LNCaP clone FGC (cell line): ENCODE measurements at places on chromosomes 7 and 10.
A peak's percentile ranks its signal among the peaks of the same experiment; 100 is the strongest.

DNA sequence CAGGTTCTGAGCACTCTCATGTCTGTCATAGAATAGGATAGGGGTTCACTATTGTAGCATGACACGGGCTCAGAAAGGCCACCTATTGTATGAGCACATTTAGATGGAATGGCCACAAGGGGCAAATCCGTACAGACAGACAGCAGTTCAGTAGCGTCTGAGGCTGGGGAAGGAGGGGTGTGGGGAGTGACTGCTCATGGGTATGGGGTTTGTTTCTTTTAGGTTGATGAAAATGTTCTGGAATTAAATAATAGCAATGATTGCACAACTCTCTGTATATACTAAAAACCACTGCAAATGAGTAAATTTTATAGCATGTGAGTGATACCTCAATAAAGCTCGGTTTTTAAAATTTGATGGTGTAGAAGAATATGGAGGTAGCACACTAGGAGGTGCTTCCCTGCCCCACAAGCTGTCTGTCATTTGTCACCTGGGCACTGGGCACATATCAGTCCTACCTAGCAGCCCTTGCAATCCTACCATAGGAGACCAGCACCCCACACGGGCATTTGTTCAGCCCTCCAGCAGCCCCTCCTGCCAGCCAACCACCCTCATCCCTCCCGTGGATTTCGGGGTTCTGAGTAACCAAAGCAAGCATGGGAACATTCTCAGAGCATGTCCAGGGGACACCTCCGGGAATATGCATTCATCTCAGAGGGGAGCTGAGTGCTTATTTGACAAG is 35.2 kb downstream of the KCNMA1 start:
- DNase-seq, result no peak

DNA sequence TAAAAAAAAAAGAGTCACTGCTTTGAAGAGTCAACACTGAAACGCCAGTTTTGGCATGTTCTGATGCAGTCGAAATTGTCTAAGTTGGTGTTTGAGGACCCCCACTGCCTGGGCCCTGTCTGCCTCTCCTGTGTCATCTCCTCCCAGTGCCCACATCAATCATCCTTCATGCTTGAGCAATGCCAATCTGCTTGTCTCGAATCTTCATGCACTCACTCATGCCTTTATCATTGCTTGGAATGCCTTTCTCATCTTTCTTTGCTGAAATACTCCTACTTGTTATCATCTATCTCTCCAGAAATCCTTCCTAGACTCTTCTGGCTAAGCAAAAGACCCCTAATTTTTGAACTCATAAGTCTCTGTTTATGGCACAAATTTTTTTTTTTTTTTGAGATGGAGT is 42.1 kb upstream of the PLPP4 start:
- no peak for DNase-seq

DNA sequence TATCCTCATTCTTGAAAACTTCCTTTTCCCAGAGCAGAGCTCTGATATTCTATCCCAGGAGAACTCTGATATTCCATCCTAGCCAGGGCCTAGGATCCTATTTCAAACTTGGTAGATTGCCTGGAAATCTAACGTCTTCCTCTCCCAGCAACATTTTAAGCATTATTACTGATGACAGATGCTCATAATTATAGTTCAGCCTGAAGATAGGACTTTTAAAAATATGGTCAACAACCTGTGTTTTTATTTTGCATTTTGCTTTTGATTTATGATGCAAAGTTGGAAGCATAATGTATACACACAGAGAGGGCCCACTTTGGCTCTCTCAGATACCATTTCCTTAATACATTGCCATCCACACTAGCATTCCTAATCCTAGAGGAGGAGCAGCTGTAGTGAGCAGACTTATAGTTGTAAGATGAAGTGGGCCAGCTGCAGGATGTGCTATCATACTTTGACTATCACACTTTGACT is 457.4 kb upstream of the TPK1 start:
- no peak for DNase-seq

DNA sequence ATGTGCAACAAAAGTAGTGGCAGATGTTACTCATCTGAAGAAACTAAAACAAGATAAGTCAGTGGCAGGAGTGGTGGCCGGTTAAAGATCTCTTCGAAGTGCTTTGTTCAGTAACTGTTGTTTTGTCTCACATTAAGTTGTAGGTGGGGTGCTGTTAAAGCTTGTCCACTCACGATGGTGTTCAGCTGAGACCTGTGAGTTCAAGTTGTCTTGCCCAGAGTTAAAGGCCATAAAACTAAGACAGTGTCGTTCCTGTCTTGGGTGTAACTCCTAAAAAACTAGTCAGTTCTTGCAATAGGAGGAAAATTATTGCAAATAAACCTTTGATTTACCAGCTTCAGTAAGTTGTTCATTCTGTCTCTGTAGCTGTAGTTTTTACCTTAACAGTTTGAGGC is 857 bp upstream of the FOXP2 start:
- DNase-seq, result no peak

DNA sequence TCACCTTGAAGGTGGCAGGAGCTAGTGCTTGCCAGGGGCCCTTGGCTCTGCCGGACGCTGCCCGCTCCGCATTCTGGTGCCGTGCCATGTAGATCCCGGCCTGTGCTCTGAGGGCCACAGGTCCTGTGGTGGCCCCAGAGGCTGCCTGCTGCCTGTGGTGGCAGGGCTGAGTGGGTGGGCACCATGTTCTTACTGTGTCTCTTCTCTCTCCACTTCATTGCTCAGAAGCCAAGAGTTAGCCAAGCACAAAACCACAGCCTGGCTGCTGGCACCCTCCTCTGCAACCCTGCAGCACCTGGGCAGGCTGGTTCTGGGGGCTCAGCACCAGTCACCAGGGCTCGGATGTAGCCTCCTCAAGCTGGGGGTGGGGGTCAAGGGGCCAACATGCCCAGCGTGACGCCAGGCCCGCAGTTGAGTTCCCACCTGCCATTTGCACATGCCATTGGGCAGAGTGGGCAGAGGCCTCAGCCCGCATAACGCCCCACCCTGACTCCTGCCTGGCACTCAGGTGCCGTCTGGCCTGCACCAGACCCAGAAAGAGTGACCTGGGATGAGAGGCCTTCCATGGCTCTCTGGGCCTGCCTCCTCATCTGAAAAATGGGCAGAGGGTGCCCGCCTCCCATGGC is 16.3 kb downstream of the ZMIZ1 start:
- no peak for DNase-seq

- no peak for DNase-seq
Observed at GRCh38 chr7:103824251-103824650, 165.2 kb downstream of the RELN start.

- DNase-seq, result no peak
Observed at GRCh38 chr10:22226599-22226998, 8.8 kb upstream of the EBLN1 start.

DNA sequence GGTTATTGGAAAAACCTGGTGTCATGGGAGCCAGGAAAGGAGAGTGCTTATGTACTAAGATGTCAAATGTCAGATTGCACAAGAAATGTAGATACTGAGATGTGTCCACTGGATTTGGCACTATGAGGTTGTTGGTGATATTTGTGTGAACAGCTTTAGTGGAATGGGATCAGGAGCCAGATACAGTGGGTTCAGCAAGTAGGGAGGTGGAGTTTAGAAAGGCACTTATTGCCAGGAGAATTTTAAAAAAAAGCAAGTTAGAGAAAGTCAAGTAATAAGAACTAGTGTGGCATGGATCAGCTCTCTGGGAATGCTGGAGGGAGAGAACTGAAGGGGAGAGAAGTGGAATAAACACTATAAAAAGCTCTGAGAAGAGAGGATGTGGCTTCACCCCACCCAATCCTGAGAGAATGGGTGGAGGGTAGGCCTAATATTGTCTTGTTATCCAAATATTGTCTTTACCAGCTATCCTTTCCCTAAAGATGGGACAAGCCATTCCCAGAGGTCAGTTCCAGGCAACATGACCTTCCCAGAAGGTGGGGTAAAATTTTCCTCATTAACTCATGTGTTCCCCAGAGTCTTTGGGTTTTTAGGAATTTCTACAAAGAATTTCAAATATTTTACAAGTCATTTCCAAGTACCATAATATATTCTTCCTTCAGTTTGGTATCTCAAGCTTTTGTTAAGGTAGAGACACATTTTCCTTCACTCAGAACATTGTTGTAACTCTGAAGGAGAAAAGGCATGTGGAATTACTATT is 42.3 kb downstream of the ENTPD1 start:
- DNase-seq, result no peak

DNA sequence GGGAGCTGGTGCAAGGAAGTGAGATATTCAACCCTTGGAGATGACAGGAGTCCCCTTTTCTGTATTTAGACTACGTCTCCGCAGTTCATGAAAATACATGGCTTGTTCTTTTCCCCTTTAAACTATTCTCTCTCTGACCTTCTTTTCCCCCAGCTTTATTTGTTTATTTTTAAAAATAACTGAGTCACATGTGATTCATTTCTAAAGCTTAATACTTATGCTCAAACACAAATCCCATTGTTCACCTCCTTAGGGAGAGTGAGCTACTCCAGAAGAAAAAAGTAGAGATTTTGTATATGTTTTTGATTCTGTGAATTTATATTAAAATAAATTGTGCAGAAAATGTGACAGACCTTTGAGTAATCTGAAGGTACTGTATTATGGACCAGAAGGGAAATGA is 35.9 kb upstream of the FZD1 start:
- DNase-seq, result no peak

- DNase-seq, result no peak
Observed at GRCh38 chr7:42068554-42069280, 168.3 kb downstream of the GLI3 start.

- DNase-seq, result peak; percentile 47
Observed at GRCh38 chr10:130045091-130045652, 65.5 kb downstream of the C10orf143 start.

DNA sequence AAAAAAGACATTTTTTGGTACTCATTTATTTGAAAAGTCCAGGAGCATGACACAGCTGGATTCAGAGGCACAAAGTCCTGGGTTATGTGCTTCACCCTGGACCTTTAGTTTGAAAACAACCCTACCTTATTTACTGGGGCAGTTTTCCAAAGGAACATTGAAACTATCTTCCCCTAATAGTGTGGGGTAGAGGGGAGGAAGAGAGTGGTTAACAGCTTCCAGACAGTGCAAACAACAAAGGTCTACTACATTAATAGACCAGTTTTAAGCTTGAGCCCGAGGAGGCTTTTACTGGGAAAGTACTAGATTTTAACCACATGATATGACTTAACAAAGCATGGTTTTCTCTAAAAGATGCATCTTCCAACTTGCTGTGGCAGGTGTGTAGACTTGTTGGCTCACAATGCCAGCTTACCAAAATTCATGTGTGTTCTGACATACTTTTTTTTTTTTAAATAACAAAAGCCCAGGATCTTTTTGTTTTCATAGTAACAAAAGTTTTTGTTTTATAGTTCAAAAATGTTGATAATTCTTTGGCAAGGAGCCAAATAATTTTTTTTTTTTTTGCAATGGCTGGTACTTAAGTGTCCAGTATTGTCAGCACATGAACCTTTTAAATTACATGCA is 1.8 kb downstream of the GSTO1 start:
- DNase-seq, result peak; percentile 40

DNA sequence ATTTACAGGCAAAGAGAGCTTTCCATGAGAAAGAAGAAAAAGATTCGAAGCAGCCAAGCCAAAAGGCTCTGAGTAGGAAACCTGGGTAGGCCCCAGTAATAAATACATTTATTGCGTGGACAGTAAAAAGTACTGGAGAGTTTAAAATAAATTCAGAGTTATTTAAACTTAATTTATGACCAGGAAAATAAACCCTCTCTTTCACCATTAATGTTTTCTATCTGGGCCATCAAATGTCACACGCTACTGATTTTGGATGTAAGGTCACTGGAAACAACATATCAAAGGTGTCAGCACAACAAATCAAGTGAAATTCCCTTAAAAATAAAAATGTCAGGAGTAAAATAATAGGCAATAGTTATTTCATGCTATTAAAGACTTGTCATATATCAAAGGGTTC is 264.0 kb downstream of the SKAP2 start:
- DNase-seq, result no peak

- no peak for DNase-seq
Observed at GRCh38 chr10:125103924-125104323, 56.4 kb downstream of the CTBP2 start.

DNA sequence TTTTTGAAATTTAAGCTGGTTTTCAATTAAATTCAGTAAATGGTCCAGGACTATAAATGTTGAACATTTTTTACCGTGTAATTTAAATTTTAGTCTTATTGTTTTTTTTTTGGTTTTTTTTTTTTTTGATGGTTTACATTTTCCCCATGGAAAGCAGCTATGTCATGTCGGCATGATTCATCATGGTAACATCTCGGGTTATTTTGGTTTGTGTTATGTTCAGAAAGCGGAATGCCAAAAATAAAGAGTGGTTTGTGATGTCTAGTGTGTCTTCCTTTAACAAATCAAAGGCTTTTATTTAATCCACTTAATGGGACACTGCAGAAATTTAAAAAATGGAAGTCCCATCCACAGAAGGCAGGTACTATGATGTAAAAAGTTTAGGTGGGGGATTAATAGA is 58.5 kb downstream of the TRUB1 start:
- no peak for DNase-seq
